ENCODE measurements at places on chromosomes 16 and 17.
A peak's percentile ranks its signal among the peaks of the same experiment; 100 is the strongest.

DNA sequence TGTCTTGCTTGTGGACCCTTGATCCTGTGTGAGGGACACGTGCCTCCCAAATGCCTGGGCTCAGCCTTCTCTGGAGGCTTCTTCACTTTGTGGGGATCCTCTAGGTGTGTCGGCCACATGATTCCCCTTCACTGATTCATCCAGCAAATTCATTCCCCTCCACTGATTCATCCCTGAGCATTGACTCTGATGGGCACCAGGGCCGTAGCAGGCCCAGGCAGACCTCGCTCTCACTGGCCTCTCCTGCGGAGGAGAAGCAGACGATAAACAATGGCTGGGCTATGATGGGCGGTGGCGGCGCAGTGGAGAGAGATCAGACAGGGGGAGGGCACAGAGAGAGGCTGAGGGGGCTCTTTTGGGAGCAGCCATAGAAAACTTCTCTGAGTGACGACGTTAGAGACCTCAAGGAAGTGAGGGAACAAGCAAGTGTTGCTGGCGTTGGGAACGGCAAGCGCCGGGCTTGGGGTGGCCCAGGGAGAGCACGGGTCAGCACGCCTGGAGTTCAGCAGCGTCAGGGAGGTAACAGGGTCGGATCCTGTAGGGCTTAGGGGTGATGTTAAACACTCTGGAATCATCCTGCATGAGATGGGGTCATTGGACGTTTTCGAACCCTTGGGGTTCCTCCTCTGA, 17.5 kb upstream of the RPTOR start:
- no peak for DNase-seq

DNA sequence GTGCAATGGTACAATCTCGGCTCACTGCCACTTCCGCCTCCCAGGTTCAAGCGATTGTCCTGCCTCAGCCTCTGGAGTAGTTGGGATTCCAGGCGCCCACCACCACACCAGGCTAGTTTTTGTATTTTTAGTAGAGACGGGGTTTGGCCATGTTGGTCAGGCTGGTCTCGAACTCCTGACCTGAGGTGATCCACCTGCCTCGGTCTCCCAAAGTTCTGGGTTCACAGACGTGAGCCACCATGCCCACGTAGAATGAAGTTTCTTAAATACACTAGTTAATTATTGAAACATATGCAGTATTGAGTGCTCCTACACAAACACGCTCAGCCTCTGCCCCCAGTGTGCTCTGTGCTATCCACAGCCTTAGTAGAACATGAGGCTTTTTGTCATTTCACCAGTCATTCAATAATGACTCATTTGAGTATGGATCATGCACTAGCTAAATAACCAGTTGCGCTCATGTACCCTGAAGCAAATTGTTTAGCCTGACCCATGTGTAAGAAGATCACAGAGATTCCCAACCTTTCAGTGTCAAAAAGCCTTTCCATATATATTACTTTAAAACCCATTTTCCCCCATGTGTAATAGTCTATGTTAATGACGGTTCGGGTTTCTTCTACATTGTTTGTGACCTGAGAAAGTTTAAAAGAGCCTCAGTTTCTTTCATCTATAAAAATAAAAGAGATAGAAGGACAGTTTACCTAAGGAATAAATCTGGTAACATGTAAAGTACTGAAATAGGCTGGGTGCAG, 49.7 kb downstream of the TUBD1 start:
- peak; percentile 91 for DNase-seq

- no peak for DNase-seq
Observed at GRCh38 chr16:31224092-31224955, 7.4 kb upstream of the PYDC1 start.

DNA sequence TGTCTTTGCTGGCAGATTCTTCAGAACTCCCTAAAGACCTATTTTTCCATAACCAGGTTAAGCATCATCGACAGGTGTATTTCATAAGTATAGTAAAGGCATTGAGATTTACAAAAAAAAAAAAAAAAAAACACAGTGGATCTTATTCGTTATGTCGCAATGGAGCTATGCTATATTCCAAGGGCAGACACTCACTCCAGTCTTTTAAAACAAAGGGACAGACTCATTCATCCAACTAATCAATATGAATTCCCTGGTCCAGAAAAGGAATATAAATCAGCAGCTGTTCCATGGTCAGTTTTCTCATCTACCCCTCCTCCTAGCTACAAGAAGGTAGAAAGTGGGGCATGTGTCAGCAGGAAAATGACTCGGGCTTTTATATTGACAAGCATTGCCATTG, 97.7 kb upstream of the MON1B start:
- DNase-seq: no peak

- DNase-seq: no peak
Observed at GRCh38 chr16:80163339-80163738, 377.5 kb upstream of the DYNLRB2 start.

GRCh38 chr16:19698480-19699465, 19.3 kb downstream of the KNOP1 start:
- DNase-seq: no peak

DNA sequence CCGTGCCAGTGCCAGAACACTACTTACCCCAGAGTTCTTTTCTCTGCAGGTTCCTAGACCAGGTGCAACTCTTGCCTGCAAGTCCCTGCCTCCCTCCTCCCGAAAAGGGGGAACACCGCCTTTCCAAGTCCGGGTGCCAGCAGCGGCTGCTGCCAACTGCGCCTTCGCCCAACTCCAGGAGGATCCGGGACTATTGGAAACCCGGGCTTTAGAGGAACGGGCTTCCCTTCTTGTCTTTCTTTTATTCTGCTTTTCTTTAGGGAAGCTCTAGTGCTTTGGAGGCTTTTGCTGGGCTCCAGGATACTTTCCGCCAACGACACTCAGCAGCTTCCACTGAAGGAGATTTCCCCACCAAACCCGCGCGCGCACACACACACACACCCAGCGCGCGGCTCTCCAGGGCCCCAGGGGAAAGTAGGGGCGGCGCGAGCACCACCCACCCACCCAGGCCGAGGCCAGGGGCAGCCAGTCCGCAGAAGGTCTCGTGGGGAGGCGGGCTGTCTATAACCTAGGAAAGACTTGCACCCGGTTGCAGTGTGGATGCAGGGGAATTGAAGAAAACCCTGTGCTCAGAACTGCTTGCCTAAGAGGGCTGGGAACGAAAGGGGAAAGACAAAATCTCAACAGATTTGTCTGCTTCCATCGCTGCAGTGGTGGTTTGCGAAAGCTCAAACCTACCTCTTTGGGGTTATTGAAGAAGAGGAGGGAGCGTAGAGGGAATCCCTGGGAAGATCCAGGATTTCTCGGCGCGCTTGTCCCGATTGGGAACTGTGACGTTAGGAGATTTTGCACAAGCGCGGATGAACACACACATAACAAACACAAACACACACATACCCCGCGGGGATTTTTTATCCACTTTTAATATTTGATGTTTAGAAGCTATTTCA, 977 bp upstream of the CA10 start:
- DNase-seq: no peak

GRCh38 chr16:9249534-9249933, 158.1 kb downstream of the HAPSTR1 start:
- no peak for DNase-seq
